ENCODE measurements at places on chromosomes 5 and 9.

- DNase-seq, result no peak
Observed at GRCh38 chr9:88580961-88581360, 46.0 kb downstream of the NXNL2 start.

GRCh38 chr5:179324760-179325295 is 20.4 kb downstream of the ADAMTS2 start:
- no peak for DNase-seq

- no peak for DNase-seq
Observed at GRCh38 chr5:78538240-78538850, 110.2 kb downstream of the LHFPL2 start.

DNA sequence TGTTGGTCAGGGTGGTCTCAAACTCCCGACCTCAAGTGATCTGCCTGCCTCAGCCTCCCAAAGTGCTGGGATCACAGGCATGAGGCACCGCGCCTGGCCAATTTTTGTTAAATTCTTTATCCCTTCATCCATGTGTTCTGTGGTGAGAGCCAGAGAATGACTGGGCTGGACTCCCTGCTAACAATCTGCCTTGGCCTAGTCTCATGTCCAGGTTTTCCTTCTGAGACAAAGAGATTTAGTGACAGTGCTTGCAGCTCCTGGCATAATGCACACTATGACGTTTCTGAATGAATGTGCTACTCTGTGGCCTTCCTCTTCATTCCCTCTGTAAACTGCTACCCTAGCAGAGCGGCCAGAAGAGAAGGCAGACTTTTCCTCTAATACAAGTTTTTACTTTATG is 79.3 kb downstream of the FOXD1 start:
- no peak for DNase-seq

GRCh38 chr5:113147101-113147508 is 170.5 kb downstream of the DCP2 start:
- DNase-seq, result no peak

DNA sequence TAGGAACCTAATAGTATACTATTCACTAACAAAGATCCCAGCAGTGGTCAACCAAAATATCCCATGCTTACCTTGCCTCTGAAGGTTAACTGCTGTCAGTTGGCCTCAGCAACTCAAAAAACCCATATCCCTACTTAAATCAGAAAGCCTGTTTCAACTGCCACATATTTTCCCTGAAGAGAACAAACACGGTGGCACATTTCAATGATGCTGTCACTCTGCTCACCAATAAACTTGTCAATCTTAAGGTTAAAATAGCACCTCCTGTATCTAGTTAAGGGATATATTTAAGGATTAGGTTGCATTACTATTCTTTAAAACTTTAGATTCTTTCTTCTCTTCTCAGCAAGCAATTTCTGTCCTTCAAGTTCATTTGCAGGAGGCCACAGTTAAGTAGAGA is 986.9 kb downstream of the CDH18 start:
- no peak for DNase-seq

DNA sequence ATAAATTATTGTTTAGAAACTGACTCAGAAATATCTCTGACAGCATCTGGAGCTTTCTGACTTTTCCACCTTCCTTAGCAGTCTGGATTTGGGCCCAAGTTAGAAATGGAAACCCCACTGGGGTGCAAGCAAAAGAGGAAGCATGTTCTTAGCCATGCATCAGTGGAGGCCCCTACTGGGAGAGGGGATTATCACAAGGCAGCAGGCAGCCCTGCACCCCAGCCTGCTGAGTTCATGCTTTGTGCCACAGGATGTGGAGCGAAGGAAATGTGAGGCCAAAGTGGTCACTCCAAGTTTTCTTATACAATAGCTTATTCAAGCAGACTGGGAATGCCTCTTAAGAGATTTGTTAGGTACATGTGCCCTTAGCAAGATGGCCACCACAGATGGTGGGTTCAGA is 146.5 kb upstream of the TLX3 start:
- peak; percentile 41 for DNase-seq

- no peak for DNase-seq
Observed at GRCh38 chr9:134631881-134632280, 9.7 kb upstream of the COL5A1 start.

DNA sequence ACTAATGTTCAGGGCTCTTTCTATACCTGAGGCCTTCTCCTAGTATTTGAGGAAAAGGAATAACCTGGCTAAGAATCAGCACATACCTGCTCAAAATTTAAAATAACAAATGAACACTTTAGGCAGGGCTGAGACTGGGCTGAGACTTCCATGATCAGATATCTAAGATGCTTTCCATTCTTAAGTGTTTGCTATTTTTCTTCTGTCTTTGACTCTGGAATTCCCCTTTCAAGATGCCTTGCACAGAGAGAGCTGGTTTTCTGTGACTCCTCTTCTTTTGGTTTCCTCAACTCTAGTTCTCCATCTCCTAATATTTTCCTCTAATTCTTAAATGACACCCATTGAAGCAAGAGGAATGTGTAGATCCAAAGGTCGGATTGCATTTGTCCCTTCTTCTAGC is 61.1 kb downstream of the DPYSL3 start:
- no peak for DNase-seq

DNA sequence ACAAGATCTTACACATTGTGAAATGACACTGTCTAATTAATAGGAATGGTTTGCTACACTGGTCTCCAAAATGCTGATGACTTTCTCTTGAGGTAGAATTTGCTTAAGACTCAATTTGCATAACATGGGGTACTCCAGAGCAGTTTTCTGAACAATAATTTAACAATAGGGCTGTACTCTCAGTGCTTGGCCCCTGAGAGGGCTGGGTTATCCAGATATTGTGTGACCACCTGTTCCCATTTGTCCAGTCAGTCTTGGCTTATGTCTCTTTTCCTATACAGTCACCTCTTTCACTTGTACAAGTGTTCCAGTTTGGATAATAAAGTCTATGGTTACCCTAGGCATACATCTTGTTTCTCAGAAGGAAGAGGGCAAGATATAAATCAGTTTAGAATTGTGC is 17.9 kb downstream of the ZSWIM6 start:
- DNase-seq, result no peak

DNA sequence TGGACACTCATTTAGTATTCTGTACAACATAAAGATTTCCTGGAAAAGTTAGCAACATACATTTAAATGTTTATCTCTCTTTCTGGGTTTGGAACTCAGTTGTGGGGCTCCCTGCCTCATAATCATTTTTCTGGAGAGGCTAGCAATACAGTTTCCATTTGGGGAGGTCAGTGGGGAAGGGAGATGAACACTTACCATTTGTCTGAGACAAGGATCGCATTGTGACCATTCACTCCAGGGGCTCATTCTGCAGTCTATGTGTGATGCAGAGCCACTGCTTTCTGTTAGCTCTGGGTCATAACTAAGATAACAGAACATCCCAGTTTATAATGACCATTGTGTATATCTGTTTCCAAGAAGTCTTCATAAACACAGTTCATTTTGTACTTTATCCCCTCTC is 22.4 kb downstream of the C9 start:
- DNase-seq, result no peak

- DNase-seq, result no peak
Observed at GRCh38 chr9:17751486-17751885, 172.6 kb downstream of the SH3GL2 start.

GRCh38 chr9:110591526-110591925 is 12.0 kb upstream of the SVEP1 start:
- no peak for DNase-seq

DNA sequence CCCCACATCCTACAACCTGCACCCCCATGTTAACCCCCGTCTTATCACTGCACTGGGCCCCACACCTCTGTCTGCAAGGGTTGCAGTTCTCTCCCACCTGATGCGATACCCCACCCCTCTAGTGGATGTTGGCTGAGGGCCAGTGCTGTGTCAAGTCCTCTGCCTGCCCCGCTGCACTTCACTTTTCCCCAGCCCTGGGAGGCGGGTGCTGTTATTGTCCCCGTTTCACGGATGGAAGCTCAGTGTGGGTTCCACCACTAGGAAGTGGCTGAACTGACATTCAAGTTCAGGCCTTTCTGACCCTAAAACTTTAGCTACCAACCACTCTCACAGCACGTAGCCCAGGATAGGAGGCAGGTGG is 3.5 kb downstream of the SNCB start:
- DNase-seq, result no peak

DNA sequence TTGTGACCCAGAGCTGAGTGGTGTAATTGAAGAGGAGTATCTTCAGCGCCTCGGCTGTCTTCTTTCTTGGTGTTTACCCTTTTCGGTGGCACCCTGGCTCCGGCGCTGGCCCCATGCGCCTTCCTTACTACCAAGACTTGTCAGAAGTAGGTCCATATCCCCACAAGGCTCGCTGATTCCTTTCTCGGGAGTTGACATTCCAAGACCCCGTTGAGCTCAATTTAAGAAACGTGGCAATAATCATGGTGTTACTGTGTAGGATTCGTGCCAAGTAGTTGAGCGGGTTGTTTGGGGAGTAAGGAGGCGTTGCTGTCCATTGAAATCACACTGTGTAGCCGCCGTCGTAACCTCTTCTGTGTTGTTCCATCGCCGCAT is 795 bp downstream of the NDUFAF2 start:
- DNase-seq, result no peak

DNA sequence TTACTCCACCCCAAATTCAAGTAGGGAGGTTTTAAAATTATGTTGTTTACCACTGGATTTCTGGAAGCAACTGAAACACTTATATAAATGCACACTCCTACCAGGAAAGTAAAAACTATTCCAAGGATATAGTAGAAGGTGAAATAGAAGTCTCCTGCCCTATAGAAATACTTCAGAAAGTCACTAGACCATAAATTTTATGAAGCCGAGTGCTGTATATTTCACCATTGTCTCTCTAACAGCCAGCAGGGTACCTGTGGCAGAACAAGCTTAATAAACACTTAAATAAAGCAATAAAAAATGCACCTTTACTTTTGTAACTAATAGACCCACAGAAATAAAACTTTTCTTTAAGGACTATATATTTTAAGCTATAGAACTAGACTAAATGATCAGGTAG is 631.6 kb downstream of the PDE4D start:
- no peak for DNase-seq

- no peak for DNase-seq
Observed at GRCh38 chr5:154107010-154107409, 68.2 kb downstream of the MFAP3 start.

DNA sequence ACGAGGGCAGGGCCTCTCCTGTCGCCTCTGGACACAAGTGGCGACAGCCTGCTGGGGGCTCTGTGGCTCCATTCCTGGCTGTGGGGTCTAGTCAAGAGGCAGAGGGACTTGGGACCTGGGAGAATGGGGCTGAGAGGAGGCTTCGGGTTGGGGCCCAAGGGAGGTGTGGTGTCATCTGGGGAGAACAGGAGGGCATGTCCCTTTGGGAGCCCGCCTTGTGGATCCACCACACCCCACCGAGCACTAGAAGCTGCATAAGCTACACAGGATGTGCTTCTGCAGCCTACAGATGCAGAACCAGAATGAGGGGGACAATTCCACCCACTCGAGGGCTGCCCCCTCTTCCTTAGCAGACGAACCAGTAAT is 3.9 kb upstream of the MAN1B1 start:
- no peak for DNase-seq

DNA sequence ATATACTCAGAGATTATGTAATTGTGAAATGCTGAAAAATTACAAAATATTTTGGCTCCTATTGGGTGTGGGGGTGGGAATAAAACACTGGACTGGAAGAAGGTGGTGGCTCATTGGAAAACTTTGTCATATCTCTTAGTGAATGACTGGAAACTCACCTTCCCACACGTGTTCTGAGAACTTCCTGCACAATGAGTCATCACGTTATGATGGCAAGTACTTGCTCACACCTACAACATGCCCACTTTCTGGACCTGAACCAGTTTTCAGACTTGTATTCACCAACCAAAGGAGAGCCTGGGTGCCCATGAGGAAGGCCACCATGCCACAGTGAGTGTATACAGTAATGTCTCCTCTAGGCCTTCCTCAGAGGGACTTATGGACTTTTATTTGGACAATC is 294.8 kb downstream of the ASTN2 start:
- peak; percentile 32 for DNase-seq

DNA sequence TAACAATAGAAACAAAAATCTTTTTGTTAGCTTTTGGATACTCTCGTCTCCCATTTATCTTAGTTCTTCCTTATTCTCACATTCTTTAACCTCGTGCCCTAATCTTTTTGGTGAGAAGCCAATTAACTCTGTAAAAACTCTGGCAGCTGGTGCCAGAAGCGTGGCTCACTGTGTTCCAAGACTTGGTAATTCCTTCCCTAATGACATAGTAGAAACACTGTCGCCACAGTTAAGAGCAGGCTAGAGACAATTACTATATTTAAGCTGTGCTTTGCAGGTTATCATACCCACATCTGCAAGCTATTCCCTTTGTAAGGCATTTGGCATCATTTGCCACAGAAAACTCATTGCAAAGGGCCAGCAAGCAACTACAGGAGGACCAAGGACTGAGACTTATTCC is 160.9 kb upstream of the PIK3R1 start:
- DNase-seq, result no peak

DNA sequence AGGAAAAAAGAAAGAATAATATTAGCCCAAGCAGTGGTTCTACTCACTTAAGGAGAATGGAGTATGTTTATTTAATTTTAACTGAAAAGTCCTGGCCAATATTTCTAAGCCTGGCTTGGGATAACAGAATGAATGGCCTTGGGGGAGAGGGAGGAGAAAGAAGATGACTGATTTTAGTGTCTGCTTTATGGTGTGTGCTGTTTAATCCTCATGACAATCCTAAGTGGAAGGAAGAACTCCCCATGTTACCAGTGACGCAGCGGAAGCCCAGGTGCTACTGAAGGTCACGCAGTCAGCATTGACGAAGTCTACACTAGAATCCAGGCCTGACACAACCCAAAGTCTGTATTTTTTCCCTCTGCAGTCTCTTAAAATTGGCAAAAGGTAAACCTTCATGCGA is 50.5 kb downstream of the PALM2AKAP2 start:
- DNase-seq, result no peak
